ENCODE measurements at places on chromosomes 11 and 22.
A peak's percentile ranks its signal among the peaks of the same experiment; 100 is the strongest.

- peak; percentile 83 for DNase-seq
Observed at GRCh38 chr11:6438979-6439571, 1.7 kb downstream of the HPX start.

GRCh38 chr11:116513894-116514293, 258.9 kb downstream of the BUD13 start:
- peak; percentile 35 for DNase-seq

- no peak for DNase-seq
Observed at GRCh38 chr22:45804319-45804985, 132.8 kb downstream of the ATXN10 start.

GRCh38 chr11:96196181-96196662, 146.8 kb downstream of the MAML2 start:
- no peak for DNase-seq

GRCh38 chr11:36037031-36037430, 93.2 kb downstream of the LDLRAD3 start:
- DNase-seq = no peak

DNA sequence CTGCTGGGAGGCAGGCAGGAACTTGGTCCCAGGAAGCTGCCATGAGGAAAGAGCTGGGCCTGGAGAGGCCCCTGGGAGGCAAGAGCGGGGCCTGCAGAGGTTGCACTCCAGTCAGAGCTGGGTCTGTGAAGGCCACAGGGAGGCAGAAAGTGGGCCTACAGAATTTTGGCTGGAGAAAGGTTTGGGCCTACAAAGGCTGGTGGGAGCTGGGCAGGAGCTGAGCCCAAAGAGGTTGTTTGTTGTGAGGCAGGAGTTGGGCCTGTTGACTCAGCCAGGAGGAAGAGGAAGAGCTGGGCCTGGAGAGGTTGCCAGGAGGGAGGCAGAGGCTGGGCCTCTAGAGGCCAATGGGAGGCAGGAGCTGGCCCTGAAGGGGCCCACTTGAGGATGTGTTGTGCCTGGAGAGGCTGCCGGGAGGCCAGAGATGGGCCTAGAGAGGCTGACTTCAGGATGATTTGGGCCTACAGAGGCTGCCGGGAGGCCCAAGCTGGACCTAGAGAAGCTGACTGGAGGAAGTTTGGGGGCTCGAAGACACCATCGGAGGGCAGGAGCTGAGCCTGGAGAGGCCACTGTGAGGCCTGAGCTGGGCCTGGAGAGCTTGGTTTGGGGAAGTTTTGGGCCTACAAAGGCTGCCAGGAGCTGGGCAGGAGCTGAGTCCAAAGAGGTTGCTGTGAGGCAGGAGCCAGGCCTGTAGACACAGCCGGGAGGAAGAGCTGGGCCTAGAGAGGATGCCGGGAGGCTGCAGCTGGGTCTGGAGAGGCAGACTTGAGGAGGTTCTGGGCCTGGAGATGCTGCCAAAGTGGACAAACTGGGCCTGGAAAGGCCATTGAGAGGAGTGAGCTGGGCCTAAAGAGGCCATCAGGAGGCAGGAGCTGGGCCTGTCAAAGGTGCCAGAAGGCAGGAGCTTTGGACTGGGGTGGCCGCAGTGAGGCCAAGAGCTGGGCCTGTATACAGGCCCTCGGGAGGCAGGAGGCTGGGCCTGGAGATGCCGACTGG, 40.7 kb downstream of the OR4C45 start:
- no peak for DNase-seq

DNA sequence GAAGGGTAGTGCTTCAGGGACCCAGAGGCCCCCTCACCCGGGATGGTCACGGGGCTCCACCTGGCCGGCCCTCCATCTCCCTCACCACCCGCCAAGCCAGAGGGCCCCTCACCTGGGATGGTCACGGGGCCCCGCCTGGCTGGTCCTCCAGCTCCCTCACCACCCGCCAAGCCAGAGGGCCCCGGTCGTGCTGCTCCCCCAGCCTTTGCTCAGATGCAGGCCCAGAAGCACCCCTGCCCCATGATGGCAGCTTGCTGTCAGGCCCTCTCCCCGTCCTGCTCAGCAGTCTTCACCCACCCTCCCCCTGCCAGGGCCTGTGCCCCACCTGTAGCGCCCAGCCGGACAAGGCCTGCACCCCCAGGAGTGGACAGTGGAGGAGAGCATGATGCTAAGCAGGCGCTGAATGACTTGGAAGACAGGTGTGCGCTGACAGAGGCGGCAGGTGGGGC, 7.3 kb downstream of the DENND6B start:
- DNase-seq = no peak

GRCh38 chr11:78905756-78906155, 331.1 kb upstream of the NARS2 start:
- no peak for DNase-seq

GRCh38 chr22:50705219-50705691, 32.6 kb downstream of the SHANK3 start:
- DNase-seq = no peak

DNA sequence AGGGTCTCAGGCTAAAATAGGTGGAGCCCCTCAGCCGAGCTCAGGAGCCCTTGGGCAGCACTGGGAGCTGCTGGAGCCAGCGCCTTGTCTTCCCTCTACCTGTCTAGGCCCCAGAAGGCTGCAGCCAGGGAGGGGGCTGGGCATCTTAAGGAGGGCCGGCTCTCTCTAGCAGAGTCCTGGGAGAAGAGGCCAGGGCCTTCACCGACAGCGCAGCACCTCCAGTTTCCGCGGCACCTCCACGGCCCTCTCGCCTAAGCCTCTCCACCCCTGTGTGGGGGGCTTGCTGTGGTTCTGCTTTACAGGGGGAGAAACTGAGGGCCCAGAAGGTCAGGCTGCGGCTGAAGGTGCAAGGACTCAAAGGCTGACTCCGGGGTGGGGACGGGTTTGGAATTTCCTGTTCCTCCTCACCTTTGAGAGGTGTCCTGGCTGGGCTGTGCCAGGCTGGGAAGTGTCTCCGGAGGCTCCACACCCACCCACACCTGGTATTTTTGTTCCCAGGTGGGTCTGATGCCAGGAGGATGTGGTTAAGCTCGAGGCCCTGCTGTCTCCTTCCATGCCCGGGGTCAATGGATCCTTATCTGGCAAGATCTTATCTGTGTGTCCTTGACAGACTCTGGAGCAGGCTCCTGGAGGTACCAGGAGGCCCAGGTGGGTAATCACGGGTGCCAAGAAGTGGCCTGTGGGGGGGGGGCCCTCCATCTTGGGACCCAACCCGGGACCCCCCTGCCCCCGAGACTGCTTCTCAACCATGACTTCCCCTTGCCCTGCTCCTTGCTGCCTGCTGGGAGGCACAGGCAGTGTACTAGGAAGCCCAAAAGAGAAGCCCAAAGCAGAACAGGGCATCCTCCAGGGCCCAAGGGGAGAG, 95.3 kb upstream of the FGF3 start:
- DNase-seq = no peak

DNA sequence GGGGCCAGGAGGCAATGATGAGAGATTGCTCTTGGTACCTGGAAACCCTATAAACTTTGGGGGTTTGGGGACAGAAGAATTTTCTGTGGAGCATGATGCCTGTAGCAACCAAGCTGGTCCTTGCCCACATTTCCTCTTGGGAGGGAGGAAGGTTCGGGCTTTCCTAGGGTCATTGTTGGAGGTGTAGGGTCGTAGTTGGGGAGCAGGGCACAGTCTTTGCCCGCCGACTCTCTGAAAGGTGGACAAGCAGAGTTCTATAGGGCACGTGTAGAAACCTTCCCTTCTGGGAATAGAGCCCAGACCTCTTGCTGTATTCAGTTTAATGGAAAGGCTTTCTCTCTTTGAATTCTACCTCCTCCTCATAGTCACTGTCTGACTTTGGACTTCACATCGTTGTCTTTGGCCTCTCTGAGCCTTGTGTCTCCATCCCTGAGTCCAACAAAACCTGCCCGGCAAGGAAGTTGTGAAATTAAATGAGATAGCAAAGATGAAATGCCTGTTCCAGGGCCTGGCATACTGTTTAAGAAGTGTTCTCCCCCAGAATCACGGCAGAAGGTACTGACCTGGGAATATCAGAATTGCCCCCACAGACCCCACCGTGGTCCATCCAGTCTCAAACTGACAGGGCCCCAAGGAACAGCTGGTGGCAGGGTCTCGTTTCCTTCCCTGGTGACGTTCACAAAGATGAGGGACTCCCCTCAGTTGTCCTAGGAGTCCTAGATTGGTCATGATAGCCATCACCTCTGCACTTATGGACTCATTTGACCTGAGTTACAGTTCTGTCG, 1.6 kb downstream of the PRDM11 start:
- no peak for DNase-seq

DNA sequence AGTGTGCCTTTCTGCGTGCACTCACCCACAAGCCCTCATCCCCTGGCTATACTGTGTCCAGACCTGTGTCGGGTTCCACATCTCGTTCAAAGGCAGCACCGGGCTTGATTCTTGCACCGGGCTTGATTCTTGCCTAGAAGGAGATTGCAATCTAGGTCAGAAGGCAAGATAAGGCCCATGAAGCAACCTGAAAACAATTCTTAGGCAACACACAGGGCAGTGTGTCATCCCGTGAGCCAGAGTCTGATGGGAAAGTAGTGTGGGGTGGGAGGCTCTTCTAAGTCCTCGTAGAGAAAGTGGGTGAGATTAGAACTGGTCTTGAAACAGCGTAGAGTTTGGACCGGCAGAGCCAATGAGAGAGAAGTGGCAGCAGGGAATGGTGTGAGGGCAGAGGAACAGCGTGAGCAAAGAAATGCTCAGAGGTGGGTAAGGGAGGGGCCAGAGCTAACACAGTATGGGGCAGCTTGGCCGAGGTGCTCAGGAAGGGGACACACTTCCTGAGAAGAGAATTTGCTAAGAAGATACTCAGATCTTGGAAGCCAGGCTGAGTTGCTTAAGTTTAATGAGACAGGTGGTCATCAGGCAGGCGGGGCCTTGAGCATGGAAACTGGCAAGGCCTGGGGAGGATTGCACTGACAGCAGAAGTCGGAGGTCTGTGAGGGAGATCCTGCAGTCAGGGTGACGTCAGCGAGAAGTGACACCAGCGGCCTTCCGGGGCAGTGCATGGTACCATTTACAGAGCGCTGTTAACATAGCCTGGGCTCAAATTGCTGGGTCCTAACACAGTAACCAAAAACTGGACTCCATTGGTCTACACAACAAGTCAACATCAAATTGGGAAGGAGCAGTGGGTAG, 40.7 kb upstream of the DKK3 start:
- DNase-seq = no peak

Data from suppressor macrophage treated with lipopolysaccharide for 1 hour (primary cell).